Glutamatergic neuron (in vitro differentiated cells): ENCODE measurements at places on chromosomes 1 and 21. TPM values are rescaled to one million over a fixed set of nuclear protein-coding genes. Genes with fewer than 3 reads are reported as not detected.

GRCh38 chr1:204192589-204193352 is 3.5 kb downstream of the KISS1 start:
- H3K4me1 ChIP-seq = peaks cover 28% of the 10 kb centered on the region
- H3K27me3 ChIP-seq = peaks cover 16% of the 10 kb centered on the region
- H3K27ac ChIP-seq = no peak overlapping the region
- no peak for DNase-seq

- peaks cover 17% of the 10 kb centered on the region for H3K4me1 ChIP-seq
- H3K27ac ChIP-seq = peak overlapping the region; percentile 53
- peaks cover 7% of the 10 kb centered on the region for H3K36me3 ChIP-seq
- H3K27me3 ChIP-seq = peaks cover 4% of the 10 kb centered on the region
- no peak overlapping the region for H3K4me3 ChIP-seq
These were observed 1.9 kb downstream of the FGGY start for GRCh38 chr1:59298710-59299346.

GRCh38 chr1:44228218-44228617 is 14.9 kb downstream of the DMAP1 start:
- no peak overlapping the region for H3K27ac ChIP-seq
- no peak for DNase-seq
- H3K4me3 ChIP-seq = no peak overlapping the region
- H3K36me3 ChIP-seq = peaks cover 12% of the 10 kb centered on the region
- H3K4me1 ChIP-seq = peaks cover 4% of the 10 kb centered on the region

- peaks cover 4% of the 10 kb centered on the region for H3K36me3 ChIP-seq
- no peak for DNase-seq
- peak overlapping the region; percentile 29 for H3K27ac ChIP-seq
- H3K27me3 ChIP-seq = no peaks in the 10 kb centered on the region
- peaks cover 3% of the 10 kb centered on the region for H3K4me1 ChIP-seq
- no peak overlapping the region for H3K4me3 ChIP-seq
These were observed 64.3 kb upstream of the RAB3GAP2 start for GRCh38 chr1:220336391-220337031.

DNA sequence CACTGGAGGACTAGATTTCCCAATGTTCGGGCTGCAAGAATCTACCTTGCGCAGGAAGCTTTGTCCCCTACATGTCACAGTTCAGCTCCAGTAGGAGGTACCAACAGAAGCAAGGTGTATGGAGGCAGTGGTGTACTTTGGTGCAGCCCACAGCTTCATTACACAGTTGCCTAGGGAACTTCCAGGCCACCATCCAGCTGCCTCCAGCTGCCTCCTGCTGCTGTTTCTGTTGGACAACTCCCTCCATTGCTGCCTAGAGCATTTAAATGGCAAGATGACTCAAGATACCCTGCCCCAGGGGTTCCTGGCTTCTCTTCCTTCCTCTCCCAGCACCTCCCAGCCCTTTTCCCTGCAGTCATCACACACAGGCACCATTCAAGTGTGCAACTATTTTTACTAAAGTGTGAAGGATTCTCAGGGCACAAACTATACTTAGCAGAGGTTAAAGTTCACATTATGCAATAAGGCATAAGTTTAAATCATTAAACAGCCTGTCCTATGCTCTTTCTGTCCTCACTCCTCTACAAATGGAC is 39.0 kb upstream of the ATP1A1 start:
- no peak overlapping the region for H3K4me3 ChIP-seq
- peaks cover 9% of the 10 kb centered on the region for H3K4me1 ChIP-seq
- no peaks in the 10 kb centered on the region for H3K36me3 ChIP-seq
- H3K27ac ChIP-seq = no peak overlapping the region
- no peak for DNase-seq

- H3K4me1 ChIP-seq = no peaks in the 10 kb centered on the region
- H3K27me3 ChIP-seq = peaks cover 8% of the 10 kb centered on the region
- H3K27ac ChIP-seq = no peak overlapping the region
These were observed 122.3 kb upstream of the GRIK3 start for GRCh38 chr1:37156646-37157045.

DNA sequence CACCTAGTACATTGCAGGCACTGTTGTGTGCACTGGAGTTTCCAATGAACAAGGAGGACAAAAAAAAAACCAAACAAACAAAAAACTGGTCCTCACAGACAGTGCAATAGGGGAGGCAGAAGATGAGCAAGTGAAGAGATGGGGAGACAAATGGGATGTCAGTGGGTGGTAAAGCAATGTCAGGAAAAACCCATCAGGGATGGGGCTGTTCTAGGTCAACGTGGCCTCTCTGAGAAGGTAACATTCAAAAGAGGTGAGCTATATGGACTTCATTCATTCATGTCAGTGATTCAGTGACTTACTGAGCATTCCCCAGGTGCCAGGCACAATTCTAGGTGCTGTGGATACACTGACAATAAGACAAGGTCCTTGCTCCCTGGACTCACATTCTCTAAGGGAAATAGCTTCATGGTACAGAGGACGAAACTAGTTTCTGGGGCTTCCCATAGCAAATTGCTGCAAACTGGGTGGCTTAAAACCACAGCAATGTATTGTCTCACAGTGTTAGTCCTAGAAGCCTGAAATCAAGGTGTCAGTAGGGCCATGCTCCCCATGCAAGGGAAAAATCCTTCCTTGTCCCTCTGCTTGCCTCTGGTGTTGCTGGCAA is 140.5 kb upstream of the KLHDC7A start:
- peaks cover 14% of the 10 kb centered on the region for H3K4me1 ChIP-seq
- DNase-seq = no peak

GRCh38 chr1:31627930-31628559 is 10.6 kb downstream of the HCRTR1 start:
- H3K4me3 ChIP-seq = peak overlapping the region; percentile 38
- H3K36me3 ChIP-seq = no peaks in the 10 kb centered on the region

- no peaks in the 10 kb centered on the region for H3K36me3 ChIP-seq
- peaks cover 17% of the 10 kb centered on the region for H3K4me1 ChIP-seq
- no peak overlapping the region for H3K4me3 ChIP-seq
- no peak overlapping the region for H3K27ac ChIP-seq
- DNase-seq = peak; percentile 24
- no peaks in the 10 kb centered on the region for H3K27me3 ChIP-seq
These were observed 44.6 kb upstream of the BCL9 start for GRCh38 chr1:147496571-147497210.

CELA3A gene
- not detected for total RNA-seq

CELA2A gene
- not detected for total RNA-seq

ADORA3 gene
- total RNA-seq = not detected

SPRR4 gene
- total RNA-seq = not detected

MAP3K21 gene
- total RNA-seq = 0.25 TPM
